ENCODE measurements at places on chromosomes 6 and 20.

- DNase-seq, result no peak
Observed at GRCh38 chr20:56827763-56828162, 198.7 kb downstream of the TFAP2C start.

DNA sequence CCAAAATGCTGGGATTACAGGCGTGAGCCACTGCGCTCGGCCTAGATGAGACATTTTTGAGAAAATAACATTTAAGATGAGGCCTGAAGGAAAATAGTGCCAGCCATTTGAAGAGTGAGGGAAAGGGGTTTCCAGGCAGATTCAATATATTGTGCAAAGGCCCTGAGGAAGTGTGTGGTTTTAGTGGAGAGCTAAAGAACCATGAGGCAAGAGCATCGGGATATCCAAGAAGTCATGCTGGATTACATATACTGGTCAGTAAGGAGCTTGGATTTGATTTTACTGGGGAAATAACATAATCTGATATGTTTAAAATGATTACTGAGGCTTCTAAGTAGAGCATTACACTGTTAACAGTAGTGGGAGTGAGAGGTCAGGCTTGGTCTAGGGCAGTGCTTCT lies 47.0 kb downstream of the CARMIL1 start:
- no peak for DNase-seq

GRCh38 chr20:19048995-19049501 lies 163.4 kb upstream of the SLC24A3 start:
- DNase-seq, result no peak

DNA sequence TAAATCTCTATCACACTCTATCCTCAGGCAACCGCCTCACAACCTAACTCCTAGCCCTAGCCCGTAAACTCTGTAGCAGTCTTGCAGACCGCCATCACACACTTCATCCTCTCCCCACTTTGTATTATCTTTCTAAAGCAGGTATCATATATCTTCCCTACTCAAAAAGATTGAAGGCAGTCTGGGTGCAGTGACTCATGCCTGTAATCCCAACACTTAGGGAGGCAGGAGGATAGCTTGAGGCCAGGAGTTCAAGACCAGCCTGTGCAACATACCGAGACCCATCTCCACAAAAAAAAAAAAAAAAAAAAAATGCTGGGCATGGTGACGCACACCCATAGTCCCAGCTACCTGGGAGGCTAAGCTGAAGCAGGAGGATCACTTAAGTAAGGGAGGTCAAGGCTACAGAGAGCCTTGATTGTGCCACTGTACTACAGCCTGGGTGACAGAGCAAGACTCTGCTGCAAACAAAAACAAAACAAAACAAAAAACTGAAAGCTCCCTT lies 22.9 kb downstream of the RANBP9 start:
- no peak for DNase-seq

- DNase-seq, result no peak
Observed at GRCh38 chr20:57708694-57709673, 831 bp downstream of the PMEPA1 start.

GRCh38 chr6:136092897-136093296 lies 157.2 kb downstream of the MTFR2 start:
- DNase-seq, result no peak

- DNase-seq, result no peak
Observed at GRCh38 chr6:142055219-142055618, 77.5 kb upstream of the GJE1 start.

GRCh38 chr6:81084776-81085430 lies 667.6 kb downstream of the TENT5A start:
- no peak for DNase-seq

- peak; percentile 66 for DNase-seq
Observed at GRCh38 chr6:113859349-113860180, 2.4 kb downstream of the MARCKS start.

GRCh38 chr20:64044484-64045247 lies 4.8 kb downstream of the SOX18 start:
- DNase-seq, result no peak

GRCh38 chr6:101403216-101403945 lies 9.9 kb downstream of the GRIK2 start:
- DNase-seq, result peak; percentile 2

GRCh38 chr6:129597023-129597713 lies 112.8 kb downstream of the ARHGAP18 start:
- DNase-seq, result no peak

GRCh38 chr20:45907219-45907948 lies 4.6 kb downstream of the PLTP start:
- no peak for DNase-seq

- no peak for DNase-seq
Observed at GRCh38 chr6:168096271-168096764, 17.3 kb upstream of the FRMD1 start.

DNA sequence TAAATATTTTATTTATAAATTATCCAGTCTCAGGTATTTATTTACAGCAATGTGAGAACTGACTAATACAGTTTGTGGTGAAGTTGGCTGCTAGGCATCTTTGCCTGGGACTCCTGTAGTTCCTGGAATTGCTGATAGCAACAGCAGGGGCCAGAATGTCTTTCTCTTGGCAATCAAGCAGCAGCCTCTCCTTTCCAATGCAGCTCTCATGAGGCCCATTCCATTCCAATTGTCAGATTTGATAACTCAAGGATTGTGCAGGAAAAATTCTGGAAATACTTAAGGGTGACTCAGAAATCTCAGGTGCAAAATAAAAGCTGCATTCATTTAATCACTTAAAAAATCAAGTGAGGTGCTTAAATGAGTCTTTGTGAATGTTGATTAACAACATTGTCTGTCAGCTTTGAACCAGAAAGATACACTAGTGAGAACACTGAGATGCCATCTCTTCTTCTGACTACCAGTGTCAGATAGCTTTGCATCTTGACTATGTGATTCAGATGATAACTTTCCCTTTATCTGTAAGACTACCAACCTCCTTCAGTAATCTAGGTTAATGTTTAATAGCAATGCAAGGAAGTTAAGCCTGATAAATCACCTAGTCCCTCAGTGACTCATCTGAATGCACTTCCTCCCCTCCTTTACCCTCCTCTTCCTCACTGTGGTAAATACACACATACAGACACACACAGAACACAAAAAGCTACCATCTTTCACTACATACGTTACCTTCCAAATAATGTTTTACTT lies 32.1 kb upstream of the COL21A1 start:
- DNase-seq, result no peak

DNA sequence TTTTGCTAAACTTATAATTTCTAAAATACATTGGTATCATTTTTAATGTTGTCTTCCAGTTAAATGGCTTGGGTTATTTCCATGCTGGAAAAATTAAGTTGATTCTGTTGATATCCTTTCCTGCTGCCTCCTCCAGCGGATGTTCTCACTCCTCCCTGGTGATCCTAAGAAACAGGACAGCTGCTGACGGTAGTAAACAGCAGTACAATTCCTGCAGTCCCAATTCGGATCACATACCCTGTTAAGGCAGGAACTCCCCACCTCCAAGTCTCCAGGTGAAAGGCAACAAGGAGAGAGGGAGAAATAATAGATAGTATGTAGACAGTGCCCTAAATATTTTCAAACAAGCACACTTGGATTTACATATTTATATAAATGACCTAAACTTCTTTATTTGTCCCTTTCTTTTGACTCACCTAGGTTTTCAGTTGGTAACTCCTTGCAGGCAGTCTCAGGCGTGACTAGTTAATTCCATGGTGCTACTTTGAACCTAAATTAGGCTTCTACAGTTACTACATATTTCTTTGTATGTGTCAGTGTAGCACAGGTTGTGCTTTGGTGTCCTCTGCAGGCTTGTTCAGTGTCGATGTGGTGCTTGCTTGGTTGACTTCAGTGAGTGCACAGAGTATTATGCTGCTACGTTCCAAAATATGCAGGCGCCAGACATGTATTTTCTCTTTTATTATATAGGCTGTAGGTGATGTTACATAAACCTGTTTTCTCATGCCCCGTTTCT lies 126.0 kb downstream of the ADGRB3 start:
- DNase-seq, result peak; percentile 15

GRCh38 chr6:158970640-158971275 lies 29.2 kb downstream of the RSPH3 start:
- DNase-seq, result no peak

- DNase-seq, result no peak
Observed at GRCh38 chr6:153702671-153703070, 336.4 kb upstream of the OPRM1 start.

DNA sequence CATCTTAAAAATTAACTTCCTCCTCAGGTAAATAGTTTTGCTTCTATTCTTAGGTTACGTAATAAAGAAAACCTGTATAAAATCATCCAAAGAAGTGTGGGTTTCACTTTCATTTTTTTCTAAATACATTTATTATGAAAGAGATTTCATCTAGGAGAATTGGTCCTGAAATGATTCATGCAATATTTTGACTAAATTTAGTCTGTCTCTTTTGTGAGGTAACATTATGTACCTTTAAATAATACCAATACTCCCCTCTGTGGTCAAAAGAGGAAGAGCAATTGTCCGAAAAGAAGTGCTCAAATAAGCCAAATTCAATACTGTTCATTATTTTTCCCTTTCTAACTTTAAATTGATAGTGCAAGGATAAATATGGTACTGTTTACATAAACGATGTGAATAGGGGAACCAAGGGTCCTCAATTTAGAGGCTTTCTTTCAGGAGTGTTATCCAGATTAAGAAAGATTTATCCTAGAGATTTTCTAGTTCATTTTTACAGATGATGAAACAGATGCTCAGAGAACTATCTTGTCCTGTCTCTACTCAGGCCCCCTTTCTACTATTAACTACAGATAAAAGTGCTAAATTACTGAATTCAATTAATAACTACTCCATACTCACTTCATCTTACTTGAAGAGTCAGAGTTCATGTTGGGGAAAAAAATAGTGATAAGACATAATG lies 26.2 kb downstream of the CYP39A1 start:
- peak; percentile 13 for DNase-seq
